Lower lobe of right lung (tissue), 2 donors: ENCODE measurements at places on chromosomes 13 and 19.

GRCh38 chr19:5068233-5069072, 99.5 kb downstream of the KDM4B start:
- H3K36me3 ChIP-seq = peaks cover 58% of the 10 kb centered on the region
- H3K4me1 ChIP-seq = no peaks in the 10 kb centered on the region
- no peaks in the 10 kb centered on the region for H3K27me3 ChIP-seq
- DNase-seq = no peak
- H3K27ac ChIP-seq = no peak overlapping the region
- no peak overlapping the region for H3K4me3 ChIP-seq

DNA sequence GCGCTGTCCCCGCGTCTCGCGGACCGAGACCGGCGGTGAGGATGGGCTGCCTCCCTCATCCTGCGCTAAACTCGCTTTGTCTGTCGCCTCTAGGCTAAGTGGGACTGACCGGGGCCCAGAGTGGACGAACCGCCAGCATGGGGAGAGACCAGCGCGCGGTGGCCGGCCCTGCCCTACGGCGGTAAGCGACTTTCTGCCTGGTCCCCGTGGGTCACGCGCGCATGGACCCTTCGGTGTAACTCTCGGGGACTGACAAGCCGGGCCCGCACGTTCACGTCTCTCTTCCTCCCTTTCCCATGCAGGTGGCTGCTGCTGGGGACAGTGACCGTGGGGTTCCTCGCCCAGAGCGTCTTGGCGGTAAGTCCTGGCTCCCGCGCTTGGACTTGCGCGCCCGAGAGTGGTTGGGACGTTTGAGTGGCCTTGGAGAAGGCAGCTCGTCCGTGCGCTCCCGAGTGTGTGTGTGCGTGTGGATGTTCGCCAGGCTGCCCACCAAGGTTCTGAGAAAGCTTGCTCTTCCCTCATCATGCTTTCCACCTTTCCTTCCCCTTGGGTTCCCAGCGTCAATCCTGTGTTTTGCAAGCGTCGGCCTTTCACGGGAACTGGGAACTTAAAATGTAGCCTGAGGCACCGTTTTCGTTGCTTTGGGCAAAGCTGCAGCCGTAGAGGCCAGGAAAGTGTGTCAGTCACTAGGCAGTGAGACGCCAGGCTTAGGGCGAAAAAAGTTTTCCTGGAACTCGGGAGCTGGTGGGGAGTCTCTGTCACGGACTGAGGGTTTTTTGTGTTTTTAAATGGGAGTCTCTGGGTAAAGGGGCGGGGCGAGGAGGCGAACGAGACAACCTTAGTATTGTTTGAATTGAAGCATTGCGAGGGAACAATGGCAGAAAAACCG, 927 bp downstream of the COL4A2 start:
- peaks cover 20% of the 10 kb centered on the region for H3K27me3 ChIP-seq
- H3K4me3 ChIP-seq = peak overlapping the region; percentile 78
- no peak for DNase-seq
- H3K36me3 ChIP-seq = no peaks in the 10 kb centered on the region
- H3K27ac ChIP-seq = peak overlapping the region; percentile 93

- H3K27ac ChIP-seq = no peak overlapping the region
- no peaks in the 10 kb centered on the region for H3K36me3 ChIP-seq
- H3K27me3 ChIP-seq = no peaks in the 10 kb centered on the region
These were observed 5.7 kb downstream of the WDR62 start for GRCh38 chr19:36060430-36060829.

DNA sequence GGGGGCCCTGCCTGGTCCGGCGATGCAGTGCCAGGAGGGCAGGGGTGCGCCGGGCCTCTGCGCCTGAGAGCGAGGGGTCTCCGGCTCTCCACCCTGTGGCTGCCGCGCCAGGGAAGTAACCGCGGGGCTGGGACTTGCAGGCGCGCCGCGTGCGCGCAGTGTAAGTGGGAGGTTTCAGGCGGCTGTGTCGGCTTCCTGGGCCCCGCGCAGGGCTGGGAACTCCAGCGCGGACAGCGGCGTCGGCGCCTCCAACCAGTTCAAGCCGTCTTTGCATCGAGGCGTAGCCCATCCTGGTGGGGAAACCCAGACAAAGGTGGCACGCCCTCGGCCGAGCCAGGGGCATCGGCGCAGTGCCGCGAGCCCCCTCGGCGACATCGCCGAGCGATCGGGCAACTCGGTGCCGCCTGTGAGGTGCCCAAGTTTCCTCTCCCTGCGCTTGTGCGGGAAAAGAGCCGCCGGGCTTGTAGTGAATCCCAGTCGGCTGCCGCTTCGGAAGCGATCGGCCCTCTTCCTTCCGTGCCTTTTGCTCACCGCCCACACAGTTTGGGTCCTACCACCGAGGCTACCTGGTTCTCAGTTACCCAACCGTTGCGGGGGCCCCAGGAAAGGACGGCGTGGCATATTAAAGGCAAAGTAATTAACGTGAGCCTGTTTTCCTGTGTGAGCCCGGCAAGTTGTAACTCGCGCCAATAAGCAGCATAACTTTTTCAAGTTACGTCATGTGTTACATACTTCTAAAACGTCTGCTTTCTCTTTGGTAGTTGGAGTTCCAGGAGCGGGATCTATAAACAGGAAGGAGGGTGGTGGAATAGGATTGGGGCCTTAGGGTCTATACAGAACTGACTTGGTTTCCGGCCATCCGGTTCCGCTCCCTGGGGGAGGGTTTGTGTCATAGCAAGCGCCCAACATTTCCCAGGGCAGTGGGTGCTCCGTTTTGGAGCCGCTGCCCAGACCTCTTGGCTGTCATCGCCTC, 1.2 kb downstream of the LRCH1 start:
- peak overlapping the region; percentile 97 for H3K4me3 ChIP-seq
- H3K27me3 ChIP-seq = no peaks in the 10 kb centered on the region
- peak; percentile 82 for DNase-seq
- H3K4me1 ChIP-seq = peaks cover 29% of the 10 kb centered on the region
- H3K36me3 ChIP-seq = no peaks in the 10 kb centered on the region

DNA sequence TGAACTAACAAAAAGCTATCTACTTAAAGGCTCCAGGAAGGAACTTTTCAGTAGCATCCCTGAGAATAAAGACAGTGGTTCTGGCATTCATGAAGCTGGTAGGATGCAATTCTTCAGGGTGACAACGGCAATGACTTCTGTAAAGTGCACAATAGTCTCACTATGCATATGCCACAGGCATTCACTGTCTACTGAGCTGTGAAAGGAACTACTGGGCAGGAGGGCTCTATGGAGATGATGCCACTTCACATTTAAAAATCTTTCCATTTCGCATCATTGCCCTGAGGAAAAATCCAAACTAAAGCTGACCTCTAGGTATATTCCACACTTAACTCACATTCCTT, 2020.6 kb upstream of the PCDH20 start:
- no peak for DNase-seq
- no peak overlapping the region for H3K4me3 ChIP-seq
- H3K36me3 ChIP-seq = no peaks in the 10 kb centered on the region
- no peak overlapping the region for H3K27ac ChIP-seq

DNA sequence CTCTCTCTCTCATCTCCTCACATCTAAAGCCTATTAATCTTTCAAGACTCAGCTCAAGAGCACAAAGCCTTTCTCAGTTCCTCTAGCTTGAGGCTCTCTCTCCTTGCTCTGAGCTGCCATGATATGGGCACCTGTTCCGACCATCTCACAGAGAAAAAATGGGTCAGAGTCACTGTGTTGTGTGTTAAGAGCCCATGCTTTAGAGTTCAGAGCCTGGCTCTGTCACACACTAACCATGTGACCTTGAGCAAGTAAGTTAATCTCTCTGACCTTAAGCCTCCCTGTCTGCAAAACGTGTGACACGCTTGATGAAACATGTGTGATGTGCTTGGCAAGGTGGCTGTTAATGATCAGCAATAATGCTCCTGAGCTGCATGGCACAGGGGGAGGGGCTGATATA, 245.2 kb downstream of the DLEU7 start:
- H3K4me1 ChIP-seq = no peaks in the 10 kb centered on the region
- no peak for DNase-seq
- H3K27ac ChIP-seq = no peak overlapping the region
- no peak overlapping the region for H3K4me3 ChIP-seq
- no peaks in the 10 kb centered on the region for H3K36me3 ChIP-seq
- H3K27me3 ChIP-seq = no peaks in the 10 kb centered on the region

- H3K4me3 ChIP-seq = no peak overlapping the region
- H3K27ac ChIP-seq = no peak overlapping the region
- H3K27me3 ChIP-seq = no peaks in the 10 kb centered on the region
- H3K4me1 ChIP-seq = peaks cover 7% of the 10 kb centered on the region
These were observed 63.9 kb upstream of the ARHGEF7 start for GRCh38 chr13:111051041-111051725.

DNA sequence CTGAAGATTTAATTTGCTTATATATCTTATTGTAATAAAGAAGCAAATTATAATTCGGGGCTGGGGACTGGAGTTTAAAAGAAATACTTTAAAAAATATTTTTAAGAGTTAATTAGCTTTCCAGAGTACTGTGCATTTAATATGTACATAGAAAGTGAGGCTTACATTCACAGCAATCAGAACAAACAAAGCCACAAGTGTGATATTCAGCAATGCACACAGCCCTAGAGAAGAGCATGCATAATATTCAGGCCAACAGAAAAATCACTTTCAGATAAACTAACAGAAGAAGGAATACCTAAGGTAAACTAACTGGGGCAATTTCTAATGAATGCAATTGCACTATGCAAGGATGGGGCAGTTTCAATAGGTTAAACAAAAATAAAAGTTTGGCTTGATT, 241.8 kb downstream of the GPC6 start:
- H3K4me1 ChIP-seq = no peaks in the 10 kb centered on the region
- no peak overlapping the region for H3K4me3 ChIP-seq
- DNase-seq = no peak
- H3K36me3 ChIP-seq = no peaks in the 10 kb centered on the region

- peaks cover 8% of the 10 kb centered on the region for H3K4me1 ChIP-seq
- H3K4me3 ChIP-seq = no peak overlapping the region
- H3K36me3 ChIP-seq = no peaks in the 10 kb centered on the region
- no peak overlapping the region for H3K27ac ChIP-seq
- no peak for DNase-seq
- peaks cover 58% of the 10 kb centered on the region for H3K27me3 ChIP-seq
These were observed 798 bp upstream of the COX6B2 start for GRCh38 chr19:55355213-55355821.

- H3K4me3 ChIP-seq = no peak overlapping the region
- no peaks in the 10 kb centered on the region for H3K36me3 ChIP-seq
- DNase-seq = no peak
- H3K27me3 ChIP-seq = peaks cover 3% of the 10 kb centered on the region
- no peaks in the 10 kb centered on the region for H3K4me1 ChIP-seq
These were observed 155.0 kb upstream of the TSHZ3 start for GRCh38 chr19:31504221-31504620.

DNA sequence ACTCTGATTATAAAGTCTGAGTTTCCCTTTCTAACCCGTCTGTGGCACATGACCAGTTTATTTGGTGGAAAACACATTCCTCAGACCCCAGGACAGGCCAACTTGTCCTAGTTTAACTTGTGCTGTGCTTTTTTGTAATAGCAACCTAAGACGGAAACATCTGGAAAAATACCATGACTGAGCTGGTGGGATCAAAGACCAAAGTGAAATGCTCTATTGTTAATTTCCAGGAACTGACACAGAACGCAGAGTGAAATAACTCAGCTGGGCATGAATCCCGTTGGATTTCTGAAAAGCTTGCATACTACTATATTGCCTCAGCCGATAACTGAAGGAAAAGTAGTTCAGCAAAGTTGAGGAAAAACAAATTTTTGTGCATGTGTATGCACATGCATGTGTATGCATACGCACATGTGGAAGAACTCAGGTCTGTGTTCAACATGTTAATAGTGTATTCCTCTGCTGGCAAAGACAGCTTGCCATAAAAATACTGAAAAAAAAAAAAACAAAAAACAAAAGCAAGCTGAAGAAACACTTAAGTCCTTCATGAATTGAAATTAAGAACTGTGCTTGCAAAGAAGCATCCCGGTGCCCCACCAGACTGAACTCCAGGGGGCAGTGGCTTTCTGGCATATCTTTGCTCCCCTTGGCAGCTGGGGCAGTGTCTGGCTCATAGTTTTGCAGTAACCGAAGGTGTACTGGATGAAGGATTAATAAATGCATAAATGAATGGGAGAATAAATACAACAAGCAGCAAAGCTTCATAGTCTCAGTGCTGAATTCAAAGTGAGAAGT, 187.8 kb downstream of the LHFPL6 start:
- H3K36me3 ChIP-seq = no peaks in the 10 kb centered on the region
- peak overlapping the region; percentile 39 for H3K27ac ChIP-seq
- peaks cover 32% of the 10 kb centered on the region for H3K4me1 ChIP-seq
- H3K27me3 ChIP-seq = no peaks in the 10 kb centered on the region

GRCh38 chr13:99813336-99814095, 158.1 kb downstream of the ZIC5 start:
- DNase-seq = no peak
- H3K27me3 ChIP-seq = no peaks in the 10 kb centered on the region
- H3K4me1 ChIP-seq = no peaks in the 10 kb centered on the region

DNA sequence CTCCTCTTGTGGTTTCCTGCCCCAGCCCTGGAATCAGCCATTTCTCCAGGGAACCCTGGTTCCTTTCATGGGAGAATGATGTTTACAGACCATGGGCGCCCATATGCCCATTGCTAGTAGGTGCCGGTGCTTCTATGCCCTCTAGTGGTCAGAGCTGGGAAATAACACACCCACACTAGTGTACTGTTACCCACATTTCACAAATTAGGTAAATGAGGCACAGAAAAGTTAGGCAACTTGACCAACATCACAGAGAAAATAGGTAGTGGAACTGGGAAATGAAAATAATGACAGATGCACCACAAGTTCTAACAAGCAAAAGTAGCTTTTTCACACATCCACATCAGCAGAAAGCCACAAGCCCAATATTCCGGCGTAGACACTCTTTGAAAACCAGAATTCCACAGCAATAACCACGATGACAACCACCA, 1.3 kb upstream of the CEACAM3 start:
- H3K27me3 ChIP-seq = peaks cover 10% of the 10 kb centered on the region
- no peak overlapping the region for H3K4me3 ChIP-seq

- H3K36me3 ChIP-seq = no peaks in the 10 kb centered on the region
- H3K27ac ChIP-seq = no peak overlapping the region
- DNase-seq = no peak
- H3K4me1 ChIP-seq = peaks cover 4% of the 10 kb centered on the region
- no peak overlapping the region for H3K4me3 ChIP-seq
- no peaks in the 10 kb centered on the region for H3K27me3 ChIP-seq
These were observed 33.0 kb downstream of the XPO4 start for GRCh38 chr13:20869540-20869939.
